ENCODE measurements at places on chromosomes 2 and 18. TPM values are rescaled to one million over a fixed set of nuclear protein-coding genes. Genes with fewer than 3 reads are reported as not detected.

The PLA2R1 gene
- 5.3 TPM for total RNA-seq

The PLB1 gene
- total RNA-seq = 1.5 TPM

The RAMP1 gene
- total RNA-seq = 13.5 TPM

The DIPK1C gene
- total RNA-seq = not detected

The RGPD3 gene
- total RNA-seq = 0.11 TPM

The TUBB8B gene
- total RNA-seq = not detected

The SERPINB11 gene
- total RNA-seq = not detected

The ANTXR1 gene
- 181 TPM for total RNA-seq

The UCN gene
- total RNA-seq = 1.2 TPM

The GNAL gene
- 0.58 TPM for total RNA-seq

The C2orf81 gene
- 0.63 TPM for total RNA-seq

The ACADL gene
- total RNA-seq = not detected

Measured in LHCN-M2 (cell line).